Stimulated activated CD8-positive, alpha-beta memory T cell treated with anti-CD3 and anti-CD28 coated beads, Interleukin-7, amount 100 ng/mL, for 1 hour (primary cell): ENCODE measurements at places on chromosomes 2 and 18.

DNA sequence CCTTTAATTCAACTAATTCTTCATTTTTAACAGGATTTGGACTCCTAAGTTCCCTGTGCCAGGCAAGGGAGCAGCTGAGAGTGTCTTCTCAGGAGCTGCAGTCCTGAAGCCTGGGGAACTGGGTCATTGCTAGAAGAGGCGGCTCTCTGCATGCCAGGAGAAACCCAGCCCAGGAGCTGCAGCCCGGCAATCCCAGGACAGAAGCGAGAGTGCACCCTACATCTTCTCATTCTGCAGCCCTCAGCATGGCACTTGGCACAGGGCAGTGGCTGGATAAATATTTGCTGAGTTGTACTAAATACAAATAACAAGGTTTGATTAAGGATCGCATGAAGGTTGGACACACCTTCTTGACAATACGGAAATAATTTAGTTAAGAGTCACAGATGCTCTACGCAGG lies 244.9 kb upstream of the PXDN start:
- no peak for DNase-seq

- DNase-seq: no peak
These were observed 326.3 kb upstream of the ZNF521 start for GRCh38 chr18:25678221-25678620.

- no peak for DNase-seq
These were observed 21.3 kb upstream of the CHST9 start for GRCh38 chr18:27206411-27206810.

DNA sequence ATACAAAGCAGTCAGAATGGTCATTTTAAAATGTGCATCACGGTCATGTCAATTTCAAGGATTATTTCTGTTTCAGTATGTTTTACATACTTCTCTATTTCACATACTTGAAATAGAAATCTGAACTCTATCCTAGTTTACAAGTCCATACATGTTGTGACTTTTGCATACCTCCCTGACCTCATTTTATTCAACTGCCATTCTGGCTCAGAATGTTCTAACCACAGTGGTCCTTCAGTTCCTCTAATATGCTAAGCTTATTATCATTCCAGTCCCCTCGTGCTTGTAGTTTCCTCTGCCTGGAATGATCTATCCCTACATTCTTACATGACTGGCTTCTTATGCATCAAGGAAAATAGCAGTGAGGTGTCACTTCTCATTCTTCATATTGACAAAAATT lies 295.6 kb downstream of the KIAA1328 start:
- DNase-seq: no peak

GRCh38 chr2:64080179-64080578 lies 61.0 kb upstream of the VPS54 start:
- no peak for DNase-seq

DNA sequence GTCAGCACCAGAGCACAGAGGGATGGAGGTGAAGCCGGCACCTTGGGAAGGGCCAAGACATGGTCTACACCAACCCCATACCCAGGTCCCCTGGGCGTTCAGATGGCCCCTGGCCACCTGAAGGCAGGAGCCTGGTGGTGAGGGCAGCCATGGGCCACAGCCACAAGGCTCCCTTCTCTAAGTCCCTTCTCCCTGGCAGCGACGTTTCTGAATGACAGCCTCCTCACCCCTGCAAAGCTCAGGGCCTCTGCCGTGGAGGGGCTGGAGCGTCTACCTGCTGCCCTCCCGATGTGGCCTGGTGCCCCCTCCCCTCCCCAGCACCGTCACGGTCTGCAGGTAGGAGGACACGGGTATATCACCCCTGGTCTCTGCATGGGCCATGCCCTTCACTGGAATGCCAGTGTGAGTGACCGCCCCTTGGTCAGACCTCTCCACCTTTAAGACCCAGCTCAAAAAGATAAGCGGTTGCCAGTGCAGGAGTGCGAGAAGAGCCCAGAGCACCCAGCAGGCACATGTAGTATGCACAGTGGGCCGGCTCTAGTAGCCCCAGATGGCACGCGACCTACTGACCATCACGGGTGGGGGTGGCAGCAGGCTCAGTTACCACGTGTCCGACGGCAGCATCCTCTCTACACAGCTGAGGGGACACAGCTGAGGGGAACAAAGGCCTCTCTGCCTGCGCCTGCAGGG lies 46.6 kb downstream of the HS6ST1 start:
- no peak for DNase-seq

DNA sequence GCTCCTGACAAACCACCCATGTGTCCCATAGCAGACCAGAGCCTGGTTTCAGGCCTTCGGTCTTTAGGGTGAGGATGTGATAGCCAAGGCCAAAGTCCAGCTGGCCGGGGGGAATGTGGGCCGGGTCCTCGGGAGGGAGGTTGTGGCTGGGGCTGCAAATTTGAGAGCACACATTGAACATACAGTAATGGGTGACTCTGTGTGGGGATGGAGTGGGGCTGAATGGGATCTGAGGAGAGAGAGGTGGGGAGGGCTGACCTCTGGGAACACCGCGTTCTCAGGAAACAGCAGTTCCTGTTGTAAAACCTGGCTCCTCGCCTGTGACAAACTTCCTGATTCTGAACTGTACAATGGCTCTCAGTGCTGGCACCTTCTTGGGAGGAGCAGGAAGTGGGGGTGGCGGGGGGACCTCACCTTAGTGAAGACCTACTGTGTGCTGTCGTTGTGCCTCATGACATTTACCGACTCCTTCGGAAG lies 48.8 kb downstream of the MCFD2 start:
- DNase-seq: no peak
